Activated T-helper 1 cell treated with anti-CD3 and anti-CD28 coated beads, Interleukin-2, amount 50 U/mL, for 16 hours (primary cell): ENCODE measurements at places on chromosomes 1 and 21.

GRCh38 chr1:76408303-76408702 lies 333.8 kb downstream of the ST6GALNAC3 start:
- DNase-seq: no peak

- DNase-seq: no peak
These were observed 73.0 kb upstream of the TLR5 start for GRCh38 chr1:223216074-223216473.

DNA sequence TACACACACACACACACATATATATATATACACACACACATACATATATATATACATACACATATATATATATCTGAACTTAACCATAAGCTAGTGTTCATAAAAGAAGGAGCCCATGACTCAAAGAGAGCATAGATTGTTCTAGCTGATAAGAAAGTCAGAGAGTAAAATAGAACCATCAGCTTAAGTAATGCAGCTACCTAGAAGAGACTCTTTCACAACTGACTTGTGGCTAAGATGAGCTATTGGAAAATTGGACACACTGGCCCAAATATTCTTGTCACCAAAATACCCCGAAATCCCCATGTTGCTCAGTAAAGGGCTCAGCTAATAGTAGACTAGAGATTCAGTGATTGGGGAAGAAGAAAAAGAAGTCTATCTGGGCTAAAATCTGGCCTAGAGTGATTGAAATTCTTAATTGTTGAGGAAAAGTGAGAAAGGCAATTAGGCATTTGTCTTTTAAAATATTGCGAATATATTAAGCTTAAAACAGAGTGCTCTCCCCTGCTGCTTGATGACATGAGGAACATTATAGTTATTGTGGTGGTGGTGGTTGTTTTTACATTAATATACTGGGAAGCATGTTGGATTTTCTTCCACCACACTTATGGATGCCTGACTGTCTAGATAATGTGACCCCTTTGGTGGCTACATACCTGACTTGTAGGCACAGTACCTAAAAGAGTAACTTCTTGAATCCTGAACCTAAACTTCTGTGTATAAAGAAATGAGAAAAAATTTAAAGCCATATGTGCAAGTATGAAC lies 6.3 kb downstream of the SLAMF1 start:
- no peak for DNase-seq

DNA sequence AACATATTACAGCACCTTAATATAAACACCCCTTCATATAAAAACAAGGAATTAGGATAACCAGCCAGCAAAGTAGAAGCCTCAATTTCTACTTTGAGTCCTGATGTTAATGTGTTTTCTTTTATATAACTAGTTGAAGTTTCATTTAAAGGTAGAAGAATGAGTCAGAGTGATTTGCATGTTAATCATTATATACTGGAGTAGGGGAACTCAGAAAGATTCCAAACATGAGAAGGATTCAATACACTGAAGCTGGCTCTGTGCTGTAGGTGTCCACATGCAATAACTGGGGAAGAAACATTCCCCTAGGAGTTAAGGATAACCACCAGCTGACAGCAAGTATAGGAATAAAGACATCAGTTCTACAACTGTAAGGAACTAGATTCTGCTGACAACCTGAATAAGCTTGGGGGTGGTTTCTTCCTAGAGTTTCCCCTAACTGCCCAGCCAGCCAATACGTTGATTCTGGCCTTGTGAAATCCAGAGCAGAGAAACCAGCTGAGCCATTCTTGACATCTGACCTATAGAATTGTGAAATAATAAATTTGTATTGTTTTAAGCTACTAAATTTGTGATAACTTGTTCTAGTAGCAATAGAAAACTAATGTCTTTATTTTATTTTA lies 33.4 kb upstream of the RNPC3 start:
- no peak for DNase-seq

- no peak for DNase-seq
These were observed 246.4 kb upstream of the ADAMTS5 start for GRCh38 chr21:27213303-27213702.

- no peak for DNase-seq
These were observed 164.5 kb upstream of the ETV3 start for GRCh38 chr1:157302724-157303123.

DNA sequence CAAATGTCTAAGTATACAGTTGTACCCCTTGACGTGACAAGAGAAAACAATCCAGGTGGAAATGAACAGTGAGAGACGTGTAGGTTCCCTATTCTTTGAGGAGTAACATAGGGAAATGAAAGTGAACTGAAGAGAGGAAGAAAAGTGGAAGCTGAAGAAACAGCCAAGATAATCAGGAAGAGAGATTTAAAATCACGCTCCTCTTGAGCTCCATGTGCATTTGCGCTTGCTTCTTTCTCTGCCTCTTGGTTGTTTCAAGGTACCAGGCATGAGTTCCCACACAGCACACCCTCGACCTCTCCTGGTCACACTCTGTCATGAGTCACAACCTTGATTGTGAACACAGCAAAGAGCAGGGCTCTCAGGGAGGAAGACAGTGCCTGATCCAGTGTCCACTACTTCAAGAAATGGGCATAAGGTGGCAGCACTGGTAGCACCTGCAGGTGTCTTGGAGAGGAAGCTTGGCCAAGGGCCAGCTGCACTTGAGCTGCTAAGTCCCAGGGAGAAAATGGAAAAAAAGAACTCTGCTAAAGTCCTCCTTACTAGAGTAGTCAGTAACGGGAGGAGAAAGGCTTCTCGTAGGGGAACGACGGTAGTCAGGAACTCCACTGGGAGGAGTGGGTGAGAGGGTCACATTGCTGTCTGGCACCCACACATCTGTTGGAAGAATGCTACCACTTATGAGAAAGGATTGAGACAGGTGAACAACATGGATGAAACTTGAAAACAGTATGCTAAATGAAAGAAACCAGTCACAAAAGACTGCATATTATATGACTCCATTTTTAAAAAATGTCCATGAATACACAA lies 18.3 kb upstream of the ARID1A start:
- DNase-seq: peak; percentile 11

DNA sequence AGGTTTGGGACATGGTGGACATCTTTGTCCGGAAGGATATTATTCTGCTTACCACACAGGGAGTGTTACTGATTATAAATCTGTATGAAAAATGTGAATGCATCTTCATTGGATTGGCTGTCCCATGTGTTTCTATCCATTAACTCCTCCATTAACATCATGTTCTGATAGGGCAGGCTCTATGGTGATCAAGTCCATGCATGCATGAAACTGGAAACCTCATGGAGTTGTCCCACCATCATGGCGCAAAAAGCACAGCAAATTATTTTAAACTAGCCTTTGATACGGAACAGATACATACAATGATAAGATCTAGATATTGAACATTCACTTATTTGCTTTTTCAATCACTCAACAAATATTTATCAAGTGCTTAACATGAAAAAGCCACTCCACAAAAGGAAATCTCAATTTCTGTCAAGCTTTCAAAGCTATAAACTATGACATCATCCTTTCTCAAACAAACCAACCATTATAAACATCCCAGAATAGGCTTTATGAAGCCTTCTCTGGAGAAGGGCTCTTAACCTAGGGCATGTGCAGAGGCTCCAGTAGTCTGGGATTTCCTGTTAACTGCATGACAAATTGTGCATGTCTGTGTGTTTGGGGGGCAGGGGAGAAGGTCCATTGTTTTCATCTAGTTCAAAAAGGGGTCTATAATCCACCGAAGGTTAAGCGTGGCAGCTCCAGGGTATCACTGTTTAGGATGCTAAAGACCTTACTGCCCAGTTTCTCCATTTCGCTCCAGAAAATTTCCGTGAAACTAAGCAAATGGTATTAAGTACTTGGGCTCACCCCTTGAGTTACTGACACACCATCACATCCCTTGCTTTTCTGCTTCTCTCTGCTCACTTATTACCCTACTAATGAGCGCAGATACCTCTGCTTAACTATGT lies 46.1 kb downstream of the ADAMTS1 start:
- DNase-seq: no peak

- no peak for DNase-seq
These were observed 90.2 kb upstream of the PPM1J start for GRCh38 chr1:112805155-112805853.

DNA sequence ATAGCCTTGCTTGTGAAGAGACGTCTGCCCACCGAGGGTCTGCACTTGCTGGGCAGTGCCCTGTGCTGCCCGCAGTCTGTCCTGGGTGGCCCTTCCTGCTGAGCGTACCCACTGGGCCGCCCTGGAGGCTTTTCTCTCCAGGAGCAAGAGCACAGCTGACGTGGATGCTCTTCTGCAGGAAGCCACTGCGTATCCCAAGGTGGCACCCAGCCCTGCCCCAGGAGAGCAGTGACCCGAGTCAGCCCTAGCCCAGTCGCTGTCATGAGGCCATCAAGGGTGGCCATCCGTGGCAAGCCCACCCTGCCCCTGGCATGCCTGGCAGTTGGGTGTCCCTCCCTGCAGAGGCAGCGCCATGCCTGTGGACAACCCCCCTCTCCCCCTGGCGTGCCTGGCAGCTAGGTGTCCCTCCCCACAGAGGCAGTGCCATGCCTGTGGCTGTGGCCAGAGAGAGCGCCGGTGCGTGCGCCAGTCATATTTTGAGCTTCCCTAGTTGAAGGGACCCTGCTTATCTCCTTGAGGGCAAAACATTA lies 51.3 kb upstream of the COL6A1 start:
- no peak for DNase-seq
